ENCODE measurements at places on chromosomes 13 and 19.

DNA sequence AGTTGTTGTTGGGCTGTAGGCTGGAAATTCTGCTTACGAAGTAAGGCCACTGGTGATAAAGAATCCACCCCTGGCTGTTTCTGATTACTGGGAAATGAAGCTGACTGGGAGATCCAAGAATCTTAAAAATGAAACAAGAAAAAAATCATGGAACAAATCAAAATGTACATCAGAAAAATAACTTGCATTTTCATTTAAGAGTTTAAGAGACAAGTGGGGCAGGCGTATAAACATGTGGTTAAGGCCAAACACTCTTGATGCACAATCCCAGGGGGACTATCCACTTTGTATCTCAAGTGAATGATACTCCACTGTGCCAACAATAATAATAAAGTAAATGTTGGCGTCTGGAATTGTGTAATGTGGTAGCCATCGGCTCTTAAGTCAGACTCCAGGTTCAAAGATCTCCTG is 24.6 kb downstream of the ZMYM5 start:
- no peak for DNase-seq

- DNase-seq, result no peak
Observed at GRCh38 chr19:10318807-10319682, 3.2 kb upstream of the FDX2 start.

GRCh38 chr19:58296104-58296503 is 9.1 kb upstream of the ERVK3-1 start:
- DNase-seq, result no peak

DNA sequence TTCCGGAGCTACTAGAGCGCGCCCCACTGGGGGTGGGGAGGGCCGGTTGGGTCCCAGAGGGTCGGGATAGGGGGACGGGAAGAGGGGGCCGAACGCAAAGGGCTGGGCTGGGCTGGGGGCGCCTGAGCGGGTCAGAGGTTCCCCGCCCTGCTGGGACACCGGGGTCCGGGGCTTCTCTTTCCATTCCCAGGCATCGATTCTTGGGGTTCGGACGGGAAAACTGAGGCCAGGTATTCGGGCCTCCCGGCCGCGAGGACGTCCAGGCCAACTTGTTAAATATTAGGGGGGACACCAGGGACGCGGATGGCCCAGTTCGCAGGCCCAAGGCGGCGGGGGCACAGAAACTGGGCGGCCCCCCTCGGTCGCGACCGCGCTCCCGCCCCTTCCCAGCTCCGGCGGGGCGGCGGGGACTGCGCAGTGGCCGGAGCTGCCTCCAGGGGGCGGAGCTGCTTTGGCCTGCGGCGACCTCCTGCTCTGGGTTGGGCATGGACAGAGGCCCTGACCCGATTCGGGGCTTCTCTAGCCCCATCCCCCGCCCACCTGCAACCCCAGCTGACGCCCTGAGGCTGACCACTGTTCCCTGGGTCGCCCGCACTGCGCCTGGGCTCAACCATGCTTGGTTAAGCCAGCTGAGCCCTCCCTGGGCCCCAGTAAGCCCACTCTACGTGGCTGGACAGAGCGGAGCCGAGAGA is 1.2 kb upstream of the KLF16 start:
- DNase-seq, result no peak

- DNase-seq, result no peak
Observed at GRCh38 chr13:25248071-25248470, 39.2 kb downstream of the MTMR6 start.

DNA sequence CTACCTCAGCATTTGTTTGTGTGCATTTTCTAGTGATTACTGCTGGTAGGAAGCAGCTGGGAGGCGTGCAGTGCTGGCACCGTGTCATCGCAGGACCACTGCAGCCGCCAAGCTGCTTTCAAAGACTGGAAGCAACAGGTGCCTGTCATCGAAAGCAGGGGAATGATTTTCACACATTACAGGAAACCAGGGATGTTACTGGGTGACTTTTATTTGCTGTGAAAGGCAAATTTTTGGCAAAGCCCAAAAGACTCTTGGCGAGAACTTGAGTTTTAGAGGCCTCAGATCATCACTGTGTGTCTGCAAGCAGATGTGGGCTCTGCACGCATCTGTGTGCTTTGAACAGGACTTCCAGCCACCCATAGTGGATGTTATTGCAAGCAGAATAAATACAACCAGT is 176.4 kb downstream of the FLT1 start:
- DNase-seq, result no peak

- DNase-seq, result no peak
Observed at GRCh38 chr13:73075546-73075945, 16.7 kb downstream of the KLF5 start.

DNA sequence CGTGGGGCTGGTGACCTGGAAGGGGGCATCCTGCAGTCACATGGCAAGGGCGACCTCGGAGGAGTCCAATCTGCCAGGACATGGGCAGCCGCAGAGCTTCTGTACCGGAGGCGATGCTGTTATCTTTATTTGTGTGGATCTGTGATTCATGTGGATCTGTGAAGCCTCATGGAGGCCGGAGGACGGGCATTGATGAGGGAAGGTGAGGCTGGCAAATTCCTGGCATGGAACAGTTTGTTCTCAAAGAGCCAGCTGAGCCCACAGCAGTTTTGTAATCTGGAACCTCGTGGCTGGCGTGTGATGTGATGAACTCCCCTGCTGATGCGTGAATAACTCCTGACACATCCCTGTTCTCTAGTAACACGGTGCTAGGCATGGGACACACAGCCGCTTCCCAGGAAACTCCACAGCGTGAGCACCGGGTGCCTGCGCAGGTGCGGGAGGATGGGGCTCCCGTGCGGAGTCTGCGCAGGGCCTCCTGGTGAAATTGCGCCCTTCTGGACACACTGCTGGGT is 40.4 kb downstream of the ATP11A start:
- DNase-seq, result no peak

Measured in NCI-H524 treated with DMSO at 0.1 percent for 48 hours (cell line).